ENCODE measurements at places on chromosomes 2 and 18. TPM values are rescaled to one million over a fixed set of nuclear protein-coding genes. Genes with fewer than 3 reads are reported as not detected.
A peak's percentile ranks its signal among the peaks of the same experiment; 100 is the strongest.

DNA sequence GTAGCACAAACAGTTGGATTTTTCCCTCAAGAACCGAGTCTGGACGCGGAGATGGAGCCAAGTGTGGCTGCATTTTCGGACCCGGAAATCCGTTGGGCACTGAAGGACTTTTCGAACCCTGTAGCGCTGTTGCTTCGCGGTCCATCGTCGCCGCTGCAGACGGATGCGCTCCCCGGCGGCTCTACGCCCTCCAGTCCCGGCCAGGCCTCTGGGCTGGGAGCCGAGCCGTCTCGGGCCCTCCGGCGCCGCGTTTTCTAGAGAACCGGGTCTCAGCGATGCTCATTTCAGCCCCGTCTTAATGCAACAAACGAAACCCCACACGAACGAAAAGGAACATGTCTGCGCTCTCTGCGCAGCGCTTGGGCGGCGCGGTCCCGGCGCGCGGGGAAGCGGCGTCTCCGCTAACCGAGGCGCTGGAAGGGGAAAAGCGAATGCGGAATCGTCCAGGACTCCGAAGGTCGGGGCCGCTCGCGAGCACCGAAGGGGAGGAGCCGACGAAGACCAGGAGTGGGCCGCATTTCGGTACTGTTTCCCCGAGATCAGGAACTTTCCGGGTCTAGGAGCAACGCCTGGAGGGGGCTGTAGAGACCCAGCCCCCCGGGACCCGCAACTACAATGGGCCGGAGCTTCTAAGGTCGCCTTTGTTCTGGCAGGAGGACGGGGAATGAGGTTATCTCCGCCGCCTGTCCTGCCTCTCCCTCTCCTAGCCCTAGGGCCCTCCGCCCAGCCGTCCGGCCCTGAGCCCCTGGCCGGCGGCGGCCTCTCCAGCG is 3.2 kb downstream of the EMX1 start:
- no peak for DNase-seq

DNA sequence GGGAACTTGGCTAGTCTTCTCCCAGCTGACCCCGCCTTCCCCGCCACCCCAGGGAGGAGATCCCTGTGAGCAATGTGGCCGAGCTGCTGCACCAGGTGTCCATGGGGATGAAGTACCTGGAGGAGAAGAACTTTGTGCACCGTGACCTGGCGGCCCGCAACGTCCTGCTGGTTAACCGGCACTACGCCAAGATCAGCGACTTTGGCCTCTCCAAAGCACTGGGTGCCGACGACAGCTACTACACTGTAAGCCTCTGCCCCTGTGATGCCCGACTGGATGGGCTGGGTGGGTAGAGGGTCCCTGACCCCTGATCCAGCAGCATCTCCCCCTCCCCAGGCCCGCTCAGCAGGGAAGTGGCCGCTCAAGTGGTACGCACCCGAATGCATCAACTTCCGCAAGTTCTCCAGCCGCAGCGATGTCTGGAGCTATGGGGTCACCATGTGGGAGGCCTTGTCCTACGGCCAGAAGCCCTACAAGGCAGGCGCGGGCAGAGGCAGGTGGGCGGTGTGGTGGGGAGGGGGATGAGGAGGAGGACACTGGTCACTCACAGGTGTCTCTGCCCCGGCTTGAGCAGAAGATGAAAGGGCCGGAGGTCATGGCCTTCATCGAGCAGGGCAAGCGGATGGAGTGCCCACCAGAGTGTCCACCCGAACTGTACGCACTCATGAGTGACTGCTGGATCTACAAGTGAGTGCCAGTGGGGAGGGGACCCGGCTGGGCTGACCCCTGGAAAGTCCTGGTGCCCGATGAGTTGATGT is 24.2 kb downstream of the ZAP70 start:
- DNase-seq = peak; percentile 67

DNA sequence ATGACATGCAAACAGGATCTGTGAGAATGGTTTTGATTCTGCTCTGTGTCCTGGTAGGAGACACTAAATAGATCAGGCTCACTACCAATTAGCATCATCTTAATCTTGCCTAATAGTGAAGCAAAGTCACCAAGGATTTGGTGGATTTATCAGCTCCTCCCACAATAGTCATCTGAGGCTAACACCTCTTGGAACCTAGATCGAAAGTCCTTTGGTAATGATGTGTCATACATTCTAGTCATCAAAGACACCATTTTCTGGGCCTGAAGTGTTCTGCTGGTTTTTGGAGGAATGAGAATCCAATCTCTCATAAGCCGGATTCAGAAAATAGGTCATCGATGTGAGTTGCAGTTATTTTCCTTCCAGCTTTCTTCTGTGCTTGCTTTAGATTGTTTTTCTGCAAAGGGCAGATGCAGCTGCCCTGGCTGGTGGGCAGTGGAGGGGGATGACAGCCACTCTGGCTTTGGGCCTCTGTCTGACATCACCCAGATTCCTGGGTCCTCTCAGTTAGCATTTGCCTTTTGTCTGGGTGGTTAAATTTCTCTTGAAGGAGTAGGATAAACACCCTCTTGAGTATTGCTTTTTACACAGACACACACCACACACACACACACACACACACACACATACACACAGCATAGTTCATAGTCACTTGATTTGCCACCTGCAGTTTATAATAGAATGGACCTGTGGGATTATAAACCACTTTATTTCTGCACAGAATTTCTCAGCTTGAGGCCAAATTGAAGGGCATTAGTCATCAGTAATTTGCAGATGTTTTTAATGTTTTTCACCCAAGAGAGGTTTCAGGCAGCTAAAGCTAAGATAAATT is at the start of gene MYO3B:
TSS of gene MYO3B (plus strand) at position 198 of the 832 bp plus-strand sequence. CDS start at position 339, 141 bp downstream.
- DNase-seq = no peak

Gene CYS1
- 9.1 TPM for total RNA-seq

Gene TLX2
- total RNA-seq = not detected
